ENCODE measurements at places on chromosomes 2 and 18.

GRCh38 chr2:128779301-128780095, 460.8 kb upstream of the HS6ST1 start:
- H3K36me3 ChIP-seq, result peaks cover 1% of the 10 kb centered on the region
- H3K4me3 ChIP-seq, result no peak overlapping the region

DNA sequence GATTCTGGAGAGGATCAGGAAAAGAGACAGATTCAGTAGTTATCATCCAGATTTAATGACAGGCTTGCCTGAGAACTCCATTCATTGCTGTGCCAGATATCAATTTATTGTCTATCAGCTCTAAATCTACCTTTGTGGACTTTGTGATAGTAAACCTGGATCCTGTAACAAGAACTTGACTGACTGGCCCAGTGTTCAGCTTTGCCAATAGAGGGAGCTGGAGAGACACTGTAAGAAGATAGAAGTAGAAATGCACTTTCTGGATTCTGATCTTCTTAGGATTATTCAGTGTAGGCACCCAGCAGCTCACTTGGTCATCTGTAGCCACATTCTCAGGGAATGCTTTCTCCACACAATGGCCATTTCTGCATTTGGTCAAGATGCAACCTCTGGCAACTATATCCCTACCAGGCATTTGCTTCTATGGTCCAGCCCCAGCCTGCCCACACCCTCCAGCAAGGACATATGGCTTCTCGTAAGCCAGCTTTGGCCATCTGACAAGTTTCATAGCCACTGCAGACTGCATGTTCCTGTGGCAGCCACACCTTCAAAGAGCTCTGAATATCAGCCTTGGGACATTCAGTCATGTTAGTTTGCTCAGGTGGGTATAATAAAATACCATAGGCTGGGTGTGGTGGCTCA, 6.1 kb upstream of the SERPINB8 start:
- peaks cover 39% of the 10 kb centered on the region for H3K27me3 ChIP-seq
- no peaks in the 10 kb centered on the region for H3K4me1 ChIP-seq
- DNase-seq, result no peak
- no peak overlapping the region for H3K4me3 ChIP-seq

DNA sequence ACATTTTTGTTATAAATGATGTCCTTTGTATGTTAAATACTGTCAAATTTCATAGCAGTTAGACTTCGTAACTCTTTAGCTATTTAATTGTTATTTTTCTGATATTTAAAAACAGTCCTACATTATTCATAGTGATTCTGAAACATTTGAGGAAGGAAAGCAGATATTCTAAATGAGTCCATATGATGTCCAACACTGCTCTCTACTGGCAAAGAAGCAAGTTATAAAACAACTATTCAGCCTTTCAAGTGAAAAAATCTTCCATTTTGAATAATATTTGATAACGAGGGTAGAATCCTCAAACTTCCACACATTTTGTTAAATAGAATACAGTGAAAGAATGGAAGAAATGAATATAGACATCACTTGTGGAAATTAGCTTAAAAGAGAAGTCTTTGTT, 220.8 kb downstream of the GULP1 start:
- H3K4me1 ChIP-seq, result no peaks in the 10 kb centered on the region
- no peaks in the 10 kb centered on the region for H3K27me3 ChIP-seq
- H3K27ac ChIP-seq, result no peak overlapping the region
- no peak overlapping the region for H3K4me3 ChIP-seq
- no peak for DNase-seq

DNA sequence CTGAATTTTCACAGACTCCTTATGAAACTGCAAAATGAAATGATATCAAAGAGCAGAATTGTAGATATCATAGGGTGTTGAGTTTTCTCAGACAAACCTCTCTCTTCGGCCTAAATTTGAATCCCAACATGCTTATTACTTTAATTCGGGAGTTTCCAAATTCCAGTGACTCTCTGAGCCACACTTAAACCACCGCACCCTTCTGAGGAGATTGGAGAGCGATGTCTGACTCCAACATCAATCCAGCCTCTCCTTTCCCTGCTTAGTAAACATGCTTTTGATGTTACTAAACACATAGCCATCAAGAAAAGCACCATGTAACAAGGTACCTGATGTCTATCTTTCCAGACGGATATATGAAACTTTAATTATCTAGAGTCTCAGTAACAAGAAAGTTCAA, 103.1 kb upstream of the ARHGAP28 start:
- no peak overlapping the region for H3K4me3 ChIP-seq
- no peaks in the 10 kb centered on the region for H3K36me3 ChIP-seq
- H3K27ac ChIP-seq, result no peak overlapping the region
- no peaks in the 10 kb centered on the region for H3K4me1 ChIP-seq
- no peaks in the 10 kb centered on the region for H3K27me3 ChIP-seq

DNA sequence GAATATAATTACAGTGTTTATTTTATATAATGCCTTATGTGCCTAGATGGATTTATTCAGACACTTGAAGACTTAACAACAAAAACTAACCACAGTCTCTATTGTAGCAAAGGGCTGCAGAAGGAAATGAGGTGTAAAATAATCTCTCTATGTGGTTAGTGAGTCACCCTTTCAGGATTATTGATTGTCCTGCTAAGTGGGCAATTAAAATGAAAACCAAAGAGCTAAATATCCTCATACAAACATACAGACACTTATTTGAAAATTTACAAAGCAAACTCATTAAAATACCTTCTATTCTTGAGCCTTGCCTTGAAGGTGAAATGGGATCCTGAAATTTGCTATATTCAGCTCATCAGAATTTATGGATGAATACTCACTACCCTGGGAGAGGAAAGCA, 27.7 kb upstream of the DCC start:
- no peak for DNase-seq
- H3K4me1 ChIP-seq, result no peaks in the 10 kb centered on the region
- no peak overlapping the region for H3K27ac ChIP-seq
- H3K27me3 ChIP-seq, result no peaks in the 10 kb centered on the region
- no peaks in the 10 kb centered on the region for H3K36me3 ChIP-seq

- H3K4me3 ChIP-seq, result no peak overlapping the region
- peaks cover 54% of the 10 kb centered on the region for H3K4me1 ChIP-seq
- H3K36me3 ChIP-seq, result peaks cover 2% of the 10 kb centered on the region
- no peak overlapping the region for H3K27ac ChIP-seq
- no peaks in the 10 kb centered on the region for H3K27me3 ChIP-seq
These were observed 5.0 kb downstream of the MREG start for GRCh38 chr2:216008387-216008786.

DNA sequence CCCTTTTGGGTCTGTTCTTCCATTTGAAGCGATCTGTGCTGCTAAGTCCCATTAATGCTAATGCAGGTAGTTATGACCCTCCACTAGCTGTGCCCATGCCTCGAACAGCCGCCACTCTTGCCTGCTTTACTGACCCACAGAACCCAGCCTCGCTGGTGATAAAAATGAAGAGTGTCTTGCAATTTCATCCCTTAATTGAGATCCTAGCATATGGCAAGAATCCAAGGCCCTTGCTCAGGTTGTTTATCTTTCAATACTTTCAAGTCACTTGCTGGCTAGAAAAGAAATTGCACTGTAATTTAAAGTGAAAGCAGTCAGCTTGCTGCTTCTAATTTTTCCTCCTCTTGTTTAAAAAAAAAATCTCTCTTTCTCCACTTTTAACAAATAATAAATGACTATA, 73.6 kb downstream of the ZNF521 start:
- H3K4me1 ChIP-seq, result no peaks in the 10 kb centered on the region
- H3K27me3 ChIP-seq, result peaks cover 11% of the 10 kb centered on the region

DNA sequence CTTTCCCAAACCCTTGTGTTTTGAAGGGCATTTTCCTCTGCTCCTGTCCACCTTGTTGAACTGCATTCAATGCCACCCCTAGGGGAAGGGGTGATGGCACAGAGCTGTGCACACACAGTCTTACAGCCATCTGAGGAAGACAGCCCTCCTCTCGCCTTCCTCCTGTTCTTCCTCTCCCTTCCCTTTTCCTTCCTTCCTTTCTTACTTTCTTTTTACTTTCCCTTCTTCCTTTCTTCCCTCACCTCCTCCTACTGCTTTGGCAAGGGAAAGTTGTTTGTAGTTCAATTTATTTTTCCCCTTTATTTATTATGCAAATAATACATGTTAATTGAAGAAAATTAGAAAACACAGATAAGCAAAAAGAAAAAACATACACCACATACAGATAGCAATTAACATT, 99.4 kb downstream of the CDH20 start:
- no peak overlapping the region for H3K27ac ChIP-seq
- DNase-seq, result no peak
- no peaks in the 10 kb centered on the region for H3K36me3 ChIP-seq
- H3K4me3 ChIP-seq, result no peak overlapping the region

DNA sequence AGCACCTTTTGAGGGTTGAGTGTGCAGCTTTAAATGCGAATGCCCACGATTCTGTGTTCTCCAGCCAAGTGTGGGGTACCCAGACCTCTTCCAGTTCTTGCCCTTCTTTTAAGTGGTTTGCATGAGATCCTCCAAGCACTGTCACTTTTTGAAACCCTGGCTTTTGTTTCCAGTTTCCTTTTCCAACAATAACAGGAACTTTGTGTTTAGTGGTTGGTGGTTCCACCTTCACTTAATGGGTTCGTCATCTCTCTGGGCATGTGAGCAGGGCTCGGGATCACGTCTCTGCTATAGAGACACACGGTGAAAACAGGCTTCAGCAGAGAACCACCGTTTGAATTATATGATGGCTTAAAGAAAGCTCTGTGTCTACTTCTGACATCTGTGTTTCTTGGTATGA, 197.6 kb downstream of the LDLRAD4 start:
- H3K4me1 ChIP-seq, result no peaks in the 10 kb centered on the region
- H3K27me3 ChIP-seq, result no peaks in the 10 kb centered on the region
- H3K27ac ChIP-seq, result no peak overlapping the region
- H3K36me3 ChIP-seq, result no peaks in the 10 kb centered on the region
- no peak overlapping the region for H3K4me3 ChIP-seq

DNA sequence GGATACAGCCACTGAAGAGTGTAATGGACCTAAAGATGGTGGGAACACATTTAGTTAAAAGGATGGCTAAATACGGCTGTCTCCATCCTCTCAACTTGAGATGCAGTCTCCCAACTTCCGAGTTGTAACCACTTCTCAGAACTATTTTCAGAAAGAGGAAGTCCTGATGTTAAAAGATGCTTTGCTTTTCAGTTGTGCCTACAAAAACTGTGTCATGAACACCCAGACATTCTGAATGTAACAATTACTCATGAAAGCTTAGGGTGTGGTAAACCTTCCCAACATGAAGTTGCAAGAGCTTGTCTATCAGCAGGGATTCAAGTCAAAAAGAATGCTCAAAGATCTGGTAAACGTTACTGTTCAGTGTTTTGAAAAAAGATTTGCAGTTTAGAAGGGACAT, 147.9 kb downstream of the DOCK10 start:
- peaks cover 40% of the 10 kb centered on the region for H3K4me1 ChIP-seq
- H3K27me3 ChIP-seq, result no peaks in the 10 kb centered on the region
- peak overlapping the region; percentile 32 for H3K4me3 ChIP-seq
- DNase-seq, result no peak

- no peak for DNase-seq
- no peak overlapping the region for H3K27ac ChIP-seq
- H3K36me3 ChIP-seq, result no peaks in the 10 kb centered on the region
- H3K4me3 ChIP-seq, result no peak overlapping the region
These were observed 9.0 kb upstream of the DSEL start for GRCh38 chr18:67525328-67526099.

GRCh38 chr2:118678985-118679384, 168.5 kb downstream of the EN1 start:
- H3K4me1 ChIP-seq, result no peaks in the 10 kb centered on the region
- peaks cover 2% of the 10 kb centered on the region for H3K36me3 ChIP-seq
- no peak overlapping the region for H3K27ac ChIP-seq
- H3K4me3 ChIP-seq, result no peak overlapping the region
- H3K27me3 ChIP-seq, result peaks cover 10% of the 10 kb centered on the region
- DNase-seq, result no peak

- peaks cover 55% of the 10 kb centered on the region for H3K27me3 ChIP-seq
- H3K27ac ChIP-seq, result no peak overlapping the region
- no peak for DNase-seq
- H3K36me3 ChIP-seq, result peaks cover 4% of the 10 kb centered on the region
These were observed 13.8 kb downstream of the DPYSL5 start for GRCh38 chr2:26861610-26862224.

- no peak overlapping the region for H3K27ac ChIP-seq
- H3K4me1 ChIP-seq, result peaks cover 9% of the 10 kb centered on the region
- H3K27me3 ChIP-seq, result peaks cover 34% of the 10 kb centered on the region
- no peak overlapping the region for H3K4me3 ChIP-seq
- no peaks in the 10 kb centered on the region for H3K36me3 ChIP-seq
- DNase-seq, result no peak
These were observed 34.9 kb upstream of the ATP8B1 start for GRCh38 chr18:57837917-57838548.

- no peak overlapping the region for H3K4me3 ChIP-seq
- no peaks in the 10 kb centered on the region for H3K4me1 ChIP-seq
- H3K27ac ChIP-seq, result no peak overlapping the region
- H3K27me3 ChIP-seq, result peaks cover 60% of the 10 kb centered on the region
- H3K36me3 ChIP-seq, result no peaks in the 10 kb centered on the region
These were observed 95.5 kb downstream of the TNS1 start for GRCh38 chr2:217907266-217907665.

- H3K27me3 ChIP-seq, result peaks cover 63% of the 10 kb centered on the region
- H3K36me3 ChIP-seq, result no peaks in the 10 kb centered on the region
- no peak overlapping the region for H3K27ac ChIP-seq
- no peak for DNase-seq
- H3K4me3 ChIP-seq, result no peak overlapping the region
These were observed 133.5 kb upstream of the SLC14A2 start for GRCh38 chr18:45481821-45482220.

- peaks cover 9% of the 10 kb centered on the region for H3K4me1 ChIP-seq
- no peak overlapping the region for H3K4me3 ChIP-seq
- no peak for DNase-seq
- H3K36me3 ChIP-seq, result peaks cover 1% of the 10 kb centered on the region
These were observed 7.5 kb upstream of the KCNG2 start for GRCh38 chr18:79789901-79790890.

DNA sequence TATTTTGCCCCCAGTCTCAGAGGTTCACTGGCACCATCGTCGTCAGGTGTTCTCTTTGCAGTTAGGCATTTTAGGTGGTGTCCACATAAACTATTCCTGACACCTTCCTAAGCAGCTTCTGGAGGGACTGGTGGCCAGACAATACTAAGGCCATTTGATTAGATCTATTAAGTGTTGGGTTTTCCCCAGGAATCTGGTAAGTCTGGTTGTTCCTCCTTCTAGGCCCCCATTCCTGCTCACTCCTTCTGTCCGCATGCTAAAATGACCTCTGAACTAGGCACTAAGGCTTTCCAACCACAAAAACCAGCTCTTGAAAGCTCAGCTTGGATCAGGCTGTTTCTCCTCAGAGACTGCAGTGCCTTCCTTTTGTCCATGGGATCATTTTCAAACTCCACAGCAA, 100.7 kb downstream of the MGAT5 start:
- no peak for DNase-seq
- peaks cover 5% of the 10 kb centered on the region for H3K4me1 ChIP-seq
- H3K27me3 ChIP-seq, result no peaks in the 10 kb centered on the region
- no peak overlapping the region for H3K27ac ChIP-seq

- no peak overlapping the region for H3K27ac ChIP-seq
- H3K27me3 ChIP-seq, result no peaks in the 10 kb centered on the region
- no peak for DNase-seq
- H3K36me3 ChIP-seq, result no peaks in the 10 kb centered on the region
These were observed 84.3 kb upstream of the SESTD1 start for GRCh38 chr2:179348906-179349305.

All from central memory CD8-positive, alpha-beta T cell (primary cell).